ENCODE measurements at places on chromosomes 2 and 18. TPM values are rescaled to one million over a fixed set of nuclear protein-coding genes. Genes with fewer than 3 reads are reported as not detected.

Gene ALPG
- total RNA-seq = not detected

DNA sequence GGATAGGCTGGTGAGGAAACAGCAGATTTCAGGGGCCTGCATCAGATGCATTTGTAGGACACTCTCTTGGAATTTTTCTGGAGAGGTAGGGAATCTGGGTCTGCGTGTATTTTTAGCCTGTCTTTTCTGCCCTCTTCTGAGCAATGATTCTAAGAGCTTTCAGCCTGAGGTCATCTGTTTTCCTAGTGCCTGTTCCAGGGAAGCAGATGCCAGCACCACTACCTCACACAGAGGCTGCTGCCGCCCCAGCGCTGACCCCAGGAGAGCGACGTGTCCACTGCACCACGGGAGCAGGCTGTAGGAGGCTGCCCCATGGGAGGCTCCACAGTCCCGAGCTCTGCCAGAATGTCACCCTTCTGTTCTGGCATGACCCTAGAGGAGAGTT, 316.5 kb downstream of the CYP26B1 start:
- DNase-seq = no peak
- no peaks in the 10 kb centered on the region for H3K36me3 ChIP-seq
- H3K27me3 ChIP-seq = no peaks in the 10 kb centered on the region

DNA sequence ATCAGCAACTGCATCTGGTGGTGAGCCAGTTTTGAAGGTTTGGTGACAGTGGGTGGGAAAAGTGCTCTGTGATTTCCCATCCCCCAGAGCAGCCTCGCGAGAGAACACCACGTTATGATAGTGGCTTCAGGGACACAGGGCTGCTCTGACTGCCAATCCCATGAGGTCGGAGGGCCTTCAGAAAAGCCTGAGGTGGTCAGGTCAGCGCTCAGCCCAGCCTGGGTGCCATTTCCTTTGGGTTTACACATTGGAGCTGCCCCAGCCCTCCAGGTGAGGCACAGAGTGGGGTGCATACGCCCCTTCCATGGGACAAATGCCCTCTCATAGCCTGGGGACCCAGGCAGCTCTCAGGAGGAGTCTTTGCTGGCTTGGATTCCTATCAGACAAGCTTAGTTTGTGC, 126.8 kb downstream of the KCTD1 start:
- H3K4me1 ChIP-seq = no peaks in the 10 kb centered on the region
- DNase-seq = no peak
- H3K36me3 ChIP-seq = no peaks in the 10 kb centered on the region
- H3K27ac ChIP-seq = no peak overlapping the region

DNA sequence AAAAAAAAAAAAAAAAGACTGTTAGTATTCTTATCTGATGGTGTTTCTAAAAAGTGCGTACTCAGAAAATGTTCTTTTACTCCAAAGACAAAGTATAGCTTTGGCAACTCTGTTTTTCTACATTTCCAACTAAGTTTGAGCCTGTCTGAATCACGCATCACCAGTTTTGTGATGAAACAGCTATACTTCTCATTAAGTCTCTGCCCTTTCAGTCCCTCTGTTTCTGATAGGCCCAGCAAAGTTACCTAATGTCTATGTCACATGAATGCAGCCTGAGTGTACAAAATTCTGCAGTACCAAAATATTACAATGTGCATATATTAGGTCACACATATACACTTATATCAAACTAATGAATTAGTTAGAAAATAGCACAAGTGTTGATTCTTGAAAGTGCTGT, 22.4 kb downstream of the TWSG1 start:
- no peak overlapping the region for H3K27ac ChIP-seq
- H3K36me3 ChIP-seq = no peaks in the 10 kb centered on the region
- no peaks in the 10 kb centered on the region for H3K4me1 ChIP-seq
- DNase-seq = no peak

Gene ZNF516
- 60.0 TPM for total RNA-seq

DNA sequence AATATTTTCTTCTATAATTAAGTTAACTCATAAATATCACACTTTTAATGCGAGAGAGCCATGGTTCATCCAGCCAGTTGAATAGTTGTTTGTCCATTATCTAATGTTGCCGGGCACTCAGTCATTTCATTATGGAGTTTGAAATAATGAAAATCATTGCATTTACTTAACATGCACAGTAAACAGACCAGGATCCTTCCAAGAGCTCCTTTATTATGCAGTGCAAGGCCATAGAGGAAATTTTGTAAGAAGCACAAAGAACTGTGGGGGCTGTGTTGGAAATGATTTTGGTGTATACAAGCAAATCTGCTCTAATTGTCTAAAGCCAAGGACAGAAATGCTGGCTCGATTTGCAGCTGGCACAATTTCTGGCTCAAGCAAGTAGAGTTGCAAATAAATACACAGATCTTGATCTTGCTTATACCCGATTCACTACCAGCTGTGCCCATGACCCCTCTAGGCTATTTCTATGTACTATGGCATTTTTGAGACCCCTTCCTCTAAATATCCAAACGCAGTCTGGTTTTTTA, 400.3 kb upstream of the HNRNPA3 start:
- no peak for DNase-seq
- no peaks in the 10 kb centered on the region for H3K27me3 ChIP-seq
- H3K4me3 ChIP-seq = no peak overlapping the region
- no peaks in the 10 kb centered on the region for H3K36me3 ChIP-seq
- no peaks in the 10 kb centered on the region for H3K4me1 ChIP-seq

DNA sequence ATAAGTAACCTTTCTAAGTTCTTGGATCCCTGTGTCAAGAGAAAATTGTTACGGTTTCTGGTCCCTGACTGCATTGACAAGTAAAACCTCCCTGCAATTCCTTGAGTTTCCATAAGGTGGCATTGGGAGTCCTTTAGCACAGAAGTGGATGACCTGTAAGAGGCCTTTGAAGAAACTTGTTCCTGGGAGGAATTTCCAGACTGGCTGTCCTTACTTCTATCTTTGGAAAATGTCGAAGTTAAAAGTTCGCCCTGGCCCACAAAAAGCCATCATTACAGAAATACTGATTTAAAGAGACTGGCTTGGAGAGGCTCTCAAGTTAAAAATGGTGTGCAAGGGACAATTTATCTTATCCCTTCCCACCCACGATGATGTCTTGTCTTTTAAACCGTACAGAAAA, 218.4 kb downstream of the CDH20 start:
- no peaks in the 10 kb centered on the region for H3K27me3 ChIP-seq
- H3K36me3 ChIP-seq = no peaks in the 10 kb centered on the region
- peak; percentile 58 for DNase-seq
- no peak overlapping the region for H3K27ac ChIP-seq
- no peaks in the 10 kb centered on the region for H3K4me1 ChIP-seq

GRCh38 chr18:61784834-61785233, 108.0 kb downstream of the RNF152 start:
- H3K4me3 ChIP-seq = no peak overlapping the region
- no peaks in the 10 kb centered on the region for H3K27me3 ChIP-seq
- H3K4me1 ChIP-seq = no peaks in the 10 kb centered on the region
- no peak overlapping the region for H3K27ac ChIP-seq
- DNase-seq = no peak

DNA sequence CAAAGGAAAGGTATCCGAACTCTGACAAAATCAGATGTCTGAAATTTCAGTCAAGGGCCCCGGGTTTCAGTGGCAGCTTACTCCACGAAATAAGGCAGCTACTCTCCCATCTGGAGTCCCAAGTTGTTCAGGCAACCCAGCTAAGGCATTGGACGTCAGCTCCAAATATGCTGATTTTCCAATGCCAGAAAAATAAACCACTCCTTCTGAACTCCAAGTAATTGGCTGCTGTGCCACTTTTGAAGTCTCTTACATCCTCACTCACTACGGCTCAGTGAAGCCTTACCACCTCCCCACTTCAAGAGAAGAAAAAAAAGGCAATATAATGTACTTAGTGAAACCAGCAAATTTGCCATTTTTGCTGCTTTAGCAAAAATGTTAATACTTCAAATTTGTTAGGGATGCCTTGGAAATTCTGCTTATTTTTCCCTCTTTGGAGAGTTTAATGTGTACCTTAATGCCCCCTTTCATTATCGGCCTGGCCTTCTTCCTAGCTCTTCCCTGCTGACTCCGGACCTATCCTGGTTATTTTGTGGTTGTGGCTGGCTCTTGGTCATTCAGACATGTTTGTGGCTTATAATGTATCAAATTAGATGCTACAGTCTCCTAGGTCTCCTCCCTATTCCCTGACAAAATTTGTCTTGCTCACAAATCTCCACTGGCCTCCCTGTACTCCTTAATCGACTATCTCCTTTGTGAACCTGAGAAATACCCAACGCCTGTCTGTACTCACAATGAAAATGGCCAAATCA, 589.2 kb upstream of the ZEB2 start:
- no peak for DNase-seq
- no peaks in the 10 kb centered on the region for H3K4me1 ChIP-seq
- no peaks in the 10 kb centered on the region for H3K27me3 ChIP-seq
- no peaks in the 10 kb centered on the region for H3K36me3 ChIP-seq
- H3K4me3 ChIP-seq = no peak overlapping the region

- H3K4me3 ChIP-seq = no peak overlapping the region
- no peaks in the 10 kb centered on the region for H3K27me3 ChIP-seq
- H3K4me1 ChIP-seq = peaks cover 10% of the 10 kb centered on the region
- DNase-seq = no peak
These were observed 38.0 kb upstream of the DARS1 start for GRCh38 chr2:136023416-136023815.

DNA sequence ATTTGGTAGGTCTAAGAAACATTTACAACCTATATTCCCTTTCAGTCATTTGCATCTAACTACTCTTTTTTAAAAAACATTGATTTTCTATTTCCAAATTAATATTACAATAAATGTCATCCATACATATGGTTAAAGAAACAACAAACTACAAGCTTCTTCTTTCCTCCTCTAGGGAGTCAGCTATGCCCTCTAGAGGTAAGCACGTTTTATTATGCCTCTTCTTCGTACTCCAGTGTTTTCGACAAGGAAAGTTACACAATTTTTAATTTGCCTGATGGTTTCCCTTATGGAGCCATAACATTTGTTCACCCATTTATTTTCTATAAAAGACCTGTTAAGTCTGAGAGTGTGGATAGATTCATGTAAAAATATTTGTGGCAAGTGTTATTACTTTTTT, 183.4 kb upstream of the CDH7 start:
- H3K4me1 ChIP-seq = no peaks in the 10 kb centered on the region
- no peak overlapping the region for H3K4me3 ChIP-seq
- H3K36me3 ChIP-seq = no peaks in the 10 kb centered on the region
- DNase-seq = no peak

DNA sequence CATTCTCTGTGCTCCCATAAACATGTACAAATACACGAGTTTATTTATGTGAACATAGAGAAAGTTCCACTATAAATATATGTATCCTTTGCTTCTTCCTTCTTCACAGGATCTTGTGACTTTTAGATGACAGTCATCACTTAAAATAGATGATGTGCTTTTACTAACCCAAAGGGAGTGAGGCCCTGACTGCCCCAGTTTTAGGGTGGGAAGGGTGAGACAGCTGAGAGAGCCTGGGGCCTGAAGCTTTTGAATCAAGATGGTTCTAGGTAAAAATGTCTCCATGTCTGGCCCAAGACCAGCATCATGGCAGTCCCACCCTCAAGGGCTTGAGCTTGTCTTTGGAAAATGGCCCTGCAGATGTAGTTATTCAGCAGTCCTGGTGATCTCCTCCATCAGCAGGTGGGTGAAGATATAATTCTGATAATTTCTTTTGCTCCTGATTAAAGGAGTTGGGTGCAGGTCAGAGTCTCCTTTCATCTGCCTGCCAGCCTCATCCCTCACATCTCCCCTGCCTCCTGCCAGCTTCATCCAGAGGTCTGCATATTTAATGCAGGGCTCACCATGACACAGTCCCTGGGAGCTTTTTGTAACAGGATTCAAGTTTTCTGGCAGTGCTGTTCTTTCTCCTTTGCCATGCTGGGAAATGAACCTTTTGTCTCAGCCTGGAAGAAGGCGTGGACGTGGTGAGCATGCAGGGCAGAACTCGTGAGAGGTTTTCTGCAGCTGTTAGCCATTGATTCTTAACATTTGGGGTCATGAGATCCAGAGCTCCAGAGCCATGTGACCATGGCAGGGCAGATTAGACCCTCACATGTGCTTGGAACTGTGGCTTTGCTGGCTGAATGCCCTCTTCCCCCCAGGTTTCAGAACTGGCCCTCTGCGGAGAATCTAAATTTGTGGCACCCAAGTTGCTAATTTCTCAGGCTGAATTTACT, 2.7 kb downstream of the HRH4 start:
- no peaks in the 10 kb centered on the region for H3K4me1 ChIP-seq
- H3K27ac ChIP-seq = no peak overlapping the region
- DNase-seq = no peak
- no peaks in the 10 kb centered on the region for H3K36me3 ChIP-seq
- no peak overlapping the region for H3K4me3 ChIP-seq

DNA sequence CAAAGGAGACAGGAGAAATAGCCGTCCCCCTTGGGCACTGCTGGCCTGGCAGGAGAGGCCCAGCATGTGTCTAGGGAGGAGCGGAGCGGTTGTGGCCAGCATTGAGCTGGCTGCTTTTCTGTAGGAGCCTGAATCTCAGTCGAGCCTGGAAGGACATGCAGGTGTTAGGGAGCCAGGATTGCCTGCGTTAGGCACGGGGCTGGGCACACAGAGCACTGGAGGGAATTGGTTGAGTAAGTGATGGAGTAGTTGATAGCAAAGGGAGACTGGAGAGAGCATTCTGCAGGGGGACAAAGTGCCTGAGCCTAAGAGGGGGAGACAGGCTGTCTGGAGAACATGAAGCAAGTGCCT, 22.8 kb downstream of the ASAP2 start:
- no peak for DNase-seq
- no peak overlapping the region for H3K27ac ChIP-seq
- no peak overlapping the region for H3K4me3 ChIP-seq
- no peaks in the 10 kb centered on the region for H3K36me3 ChIP-seq
- peaks cover 2% of the 10 kb centered on the region for H3K27me3 ChIP-seq

Gene QPCT
- total RNA-seq = 2.1 TPM

DNA sequence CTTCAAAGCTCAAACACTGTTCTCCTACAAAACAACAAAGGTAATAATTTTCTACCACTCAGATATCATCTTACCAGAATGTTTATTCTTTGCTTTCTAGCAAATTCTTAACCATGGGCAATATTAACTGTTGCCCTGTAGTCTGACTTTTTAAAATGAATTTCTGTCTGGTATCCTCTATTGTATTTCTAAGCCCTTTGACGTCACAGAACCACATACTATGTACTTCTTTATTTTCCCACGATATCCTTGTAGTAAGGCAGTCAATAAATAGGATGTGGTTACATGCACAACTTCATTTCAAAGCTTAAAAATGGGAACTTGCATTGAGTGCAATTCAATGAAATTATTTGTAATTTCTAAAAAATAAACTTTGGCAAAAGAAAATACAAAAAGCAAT, 58.7 kb downstream of the THADA start:
- no peak overlapping the region for H3K27ac ChIP-seq
- no peaks in the 10 kb centered on the region for H3K27me3 ChIP-seq
- H3K36me3 ChIP-seq = peaks cover 10% of the 10 kb centered on the region
- peak; percentile 41 for DNase-seq

DNA sequence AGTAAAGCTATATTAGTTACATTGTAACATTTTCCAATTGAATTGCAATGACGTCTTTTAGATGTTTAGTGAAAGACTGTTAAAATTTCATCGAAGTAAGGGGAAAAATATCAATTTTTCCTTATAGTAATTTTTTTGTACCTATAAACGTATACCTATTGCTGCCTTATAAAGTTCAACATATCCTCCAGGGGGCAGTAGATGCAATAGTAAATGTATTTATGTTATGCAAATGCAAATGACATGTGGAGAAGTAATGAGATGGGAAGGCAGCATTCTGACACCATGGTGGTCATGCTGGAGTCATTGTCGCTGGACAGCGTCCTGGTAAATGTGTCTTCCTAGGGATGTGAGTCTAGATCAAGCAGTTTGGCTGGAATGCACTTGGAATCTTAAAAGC, 38.7 kb downstream of the MSTN start:
- no peaks in the 10 kb centered on the region for H3K4me1 ChIP-seq
- no peaks in the 10 kb centered on the region for H3K36me3 ChIP-seq
- H3K27me3 ChIP-seq = no peaks in the 10 kb centered on the region
- H3K4me3 ChIP-seq = no peak overlapping the region

All from natural killer cell (primary cell).